Pons (tissue), 1 donor: ENCODE measurements at places on chromosomes 4 and X.

DNA sequence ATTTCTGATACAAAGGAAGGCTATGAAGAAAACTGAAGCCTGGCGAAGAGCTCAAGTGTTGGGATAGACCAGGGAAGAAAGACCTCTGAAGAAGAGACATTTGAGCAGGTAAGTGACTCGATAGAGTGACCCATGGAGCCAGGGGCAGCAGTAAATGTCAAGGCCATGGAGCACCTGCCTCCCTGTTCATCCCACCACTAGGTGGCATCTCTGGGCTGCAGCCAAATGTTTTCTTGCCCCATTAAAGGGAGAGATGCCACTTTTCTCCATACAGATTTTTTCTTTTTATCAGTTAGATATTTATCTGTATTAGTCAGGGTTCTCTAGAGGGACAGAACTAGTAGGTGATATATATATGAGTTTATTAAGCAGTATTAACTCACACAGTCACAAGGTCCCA lies 4.9 kb upstream of the ZNF81 start:
- DNase-seq, result peak; percentile 34

DNA sequence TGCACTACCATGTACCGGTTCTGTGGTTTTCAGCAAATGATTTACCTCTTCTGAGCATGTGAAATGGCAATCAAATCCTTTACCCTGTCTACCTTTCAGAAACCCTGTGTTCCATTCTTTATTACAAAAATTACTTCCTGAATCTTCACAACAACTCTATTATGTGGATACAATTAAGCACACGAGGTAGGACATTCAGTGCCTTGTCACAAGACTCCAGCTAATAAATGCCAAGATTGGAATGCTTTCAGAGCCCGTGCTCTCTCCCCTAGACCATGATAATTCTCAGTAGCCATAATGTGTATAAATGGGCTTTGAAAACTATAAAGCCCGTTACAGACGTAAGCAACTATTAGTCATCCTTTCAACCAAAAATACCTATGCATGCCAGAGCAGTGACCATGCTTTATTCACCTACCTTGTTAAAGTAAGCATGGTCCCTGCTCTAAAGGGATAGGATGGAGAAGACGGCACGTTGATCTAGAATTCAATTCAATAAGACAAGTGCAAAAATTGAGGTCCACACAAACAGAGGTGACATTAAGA lies 2.4 kb downstream of the RXFP1 start:
- no peak for DNase-seq

DNA sequence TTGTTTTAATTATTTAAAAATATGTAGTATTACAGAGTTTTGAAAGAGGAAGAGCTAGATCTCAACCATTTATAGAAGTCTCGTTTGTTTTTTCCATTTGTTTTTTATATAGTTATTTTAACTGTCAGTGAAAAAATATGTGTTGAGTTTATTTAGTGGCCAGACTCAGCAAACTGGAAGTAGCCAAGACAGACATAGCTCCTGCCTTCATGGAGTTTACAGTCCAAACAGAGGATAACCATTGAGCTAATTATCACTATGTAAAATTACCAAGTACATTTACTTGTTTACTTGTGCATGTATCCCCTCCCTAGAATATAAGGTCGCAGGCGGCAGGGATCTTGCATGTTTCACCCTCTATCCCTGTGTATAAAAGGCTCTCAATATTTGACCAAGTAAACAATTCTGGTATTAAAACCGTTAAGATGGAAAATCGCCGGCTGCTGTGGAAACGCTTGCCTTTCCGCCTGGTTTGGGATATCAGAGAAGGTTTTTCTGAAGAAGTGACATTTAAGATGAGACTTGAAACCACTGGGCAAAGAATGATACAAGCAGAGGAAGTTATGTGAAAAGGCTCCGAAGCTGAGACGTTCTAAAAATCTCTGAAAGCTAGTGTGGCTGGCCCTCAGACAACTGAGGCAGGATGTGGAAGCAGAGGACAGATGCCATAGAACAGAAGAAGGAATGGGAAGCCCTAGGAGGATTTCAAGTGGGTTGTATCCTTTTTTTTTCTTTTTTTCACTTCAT lies 1.3 kb upstream of the CCNI start:
- DNase-seq, result no peak

GRCh38 chrX:88612870-88613329 lies 134.1 kb upstream of the CPXCR1 start:
- no peak for DNase-seq

- no peak for DNase-seq
These were observed 19.8 kb upstream of the LGI2 start for GRCh38 chr4:25050370-25051078.

DNA sequence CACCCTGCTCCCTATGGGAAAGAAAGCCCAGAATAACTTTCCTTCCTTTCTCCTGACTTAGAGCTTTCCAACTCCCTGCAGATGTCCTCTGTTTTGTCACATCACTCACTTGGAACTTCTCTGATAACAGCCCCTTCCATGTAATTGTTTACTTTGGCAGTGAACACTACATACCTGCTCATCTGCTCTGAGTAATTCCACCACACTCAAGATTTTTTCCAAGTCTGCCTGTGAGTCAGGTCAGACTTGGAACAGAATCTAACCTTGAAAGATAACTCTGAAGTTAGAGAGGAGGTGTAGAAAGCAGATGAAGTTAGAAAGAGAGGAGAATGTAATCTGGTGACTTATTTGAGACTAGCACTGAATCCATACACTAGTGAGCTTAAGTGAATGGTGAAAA lies 7.4 kb downstream of the MAGEB10 start:
- DNase-seq, result no peak

DNA sequence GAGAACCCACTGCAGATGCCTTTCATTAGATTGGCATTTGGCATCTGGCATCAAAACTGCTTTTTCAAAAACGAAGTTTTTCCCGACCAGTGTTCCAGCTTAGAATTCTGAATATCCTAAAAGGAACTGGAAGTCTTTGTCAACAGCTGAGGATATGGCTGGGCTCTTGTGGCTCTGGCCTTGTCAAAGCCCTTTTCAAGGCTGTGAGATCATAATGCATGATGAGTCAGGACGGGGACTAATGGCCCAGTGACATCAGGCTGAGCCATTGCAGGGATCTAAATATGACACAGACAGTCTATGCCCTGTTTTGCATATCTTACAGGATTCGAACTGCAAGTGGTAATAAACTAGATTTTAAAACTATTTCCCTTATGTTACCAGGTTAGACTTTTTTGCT lies 306.4 kb downstream of the PTTG2 start:
- DNase-seq, result peak; percentile 92

DNA sequence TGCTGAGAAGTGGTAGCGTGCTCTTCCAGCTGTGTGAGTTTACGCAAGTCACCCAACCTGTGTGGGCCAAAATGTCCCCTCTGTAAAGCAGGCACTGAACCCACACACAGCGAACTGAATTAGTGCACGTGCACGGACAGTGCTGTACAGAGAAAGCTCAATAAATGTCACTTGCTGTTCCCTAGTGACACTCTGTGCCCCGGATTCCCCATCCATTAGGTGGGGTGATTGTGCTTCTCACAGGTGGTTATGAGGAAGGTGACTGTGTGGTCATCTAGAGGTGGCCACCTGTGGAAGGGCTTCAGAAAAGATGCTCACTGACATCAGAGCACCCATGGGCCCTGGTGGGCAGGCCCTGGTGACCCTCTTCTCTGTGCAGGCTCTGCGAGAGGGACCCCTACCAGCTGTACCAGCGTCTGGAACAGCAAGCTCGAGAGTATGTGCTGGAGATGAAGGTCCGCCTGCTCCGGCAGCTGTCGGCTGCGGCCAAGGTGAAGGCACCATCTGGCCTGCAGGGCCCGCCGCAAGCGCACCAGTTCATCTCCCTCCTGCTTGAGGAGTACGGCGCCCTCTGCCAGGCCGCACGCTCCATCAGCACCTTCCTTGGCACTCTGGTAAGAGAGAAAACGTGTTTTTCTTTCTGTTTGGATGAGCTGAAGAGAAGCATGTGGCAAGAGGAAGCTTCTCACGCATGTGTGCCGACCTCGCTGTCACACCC lies 94.3 kb downstream of the FAM193A start:
- no peak for DNase-seq

DNA sequence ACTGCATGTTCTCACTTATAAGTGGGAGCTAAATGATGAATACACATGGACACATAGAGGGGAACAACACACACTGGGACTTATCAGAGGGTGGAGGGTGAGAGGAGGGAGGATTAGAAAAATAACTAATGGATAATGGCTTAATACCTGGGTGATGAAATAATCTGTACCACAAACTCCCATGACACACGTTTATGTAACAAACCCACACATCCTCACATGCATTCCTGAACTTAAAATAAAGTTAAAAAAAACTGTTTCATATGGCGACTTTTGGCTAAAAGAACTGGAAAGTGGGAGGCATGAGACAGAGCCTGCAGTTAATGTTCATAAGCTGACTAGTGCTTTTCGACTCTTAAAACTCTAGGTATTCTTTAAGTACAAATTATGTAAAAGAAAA lies 98.9 kb upstream of the NPFFR2 start:
- DNase-seq, result no peak
